HTR-8/SVneo (cell line): ENCODE measurements at places on chromosomes 2 and 18.

DNA sequence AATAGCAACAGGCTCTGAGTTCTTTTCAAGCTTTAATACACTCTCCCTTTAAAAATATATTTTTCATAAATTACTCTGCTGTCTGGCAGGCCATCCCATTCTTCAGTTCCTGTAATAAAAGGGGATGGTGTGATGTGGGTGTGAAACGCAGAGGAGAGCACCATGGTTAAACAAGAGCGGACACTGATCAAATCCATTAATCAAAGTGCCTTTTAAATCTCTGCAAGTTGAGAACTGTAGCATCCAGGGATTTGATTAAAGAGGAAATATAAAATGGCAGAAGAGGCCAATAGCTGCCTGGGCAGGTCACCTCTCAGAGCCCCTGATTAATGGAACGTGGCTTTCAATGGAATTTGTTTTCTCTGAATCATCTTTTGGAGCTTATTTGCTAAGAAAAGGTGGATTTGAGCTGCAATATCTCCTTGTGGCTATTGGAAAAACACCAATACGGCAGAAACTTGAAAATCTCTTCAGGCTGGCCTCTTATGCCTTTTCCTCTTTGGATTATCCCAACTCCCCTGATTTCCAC lies 96.9 kb downstream of the ACTR3 start:
- no peak for DNase-seq

- no peak for DNase-seq
Observed at GRCh38 chr2:30334762-30335363, 103.5 kb downstream of the LBH start.

DNA sequence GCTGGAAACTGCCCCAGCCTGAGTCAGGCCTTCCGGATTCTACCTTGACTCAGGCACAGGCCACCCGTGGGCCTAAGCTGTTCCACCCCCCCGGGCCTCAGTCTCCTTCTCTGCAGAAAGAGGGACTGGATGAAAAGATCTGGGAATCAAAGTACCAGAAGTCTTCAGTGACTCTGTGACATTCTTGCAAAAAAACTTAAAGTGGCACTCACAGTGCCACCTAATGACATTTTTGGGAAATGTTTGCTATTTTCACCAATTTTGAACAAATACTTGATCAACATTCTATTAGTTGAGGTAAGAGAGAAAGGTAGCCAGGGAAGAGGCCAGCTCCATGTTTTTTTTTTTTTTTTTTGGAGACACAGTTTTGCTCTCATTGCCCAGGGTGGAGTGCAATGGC lies 48.3 kb upstream of the ACAA2 start:
- no peak for DNase-seq

- DNase-seq: no peak
Observed at GRCh38 chr18:63082366-63083019, 237.1 kb downstream of the BCL2 start.

- DNase-seq: no peak
Observed at GRCh38 chr2:16026816-16027501, 86.6 kb downstream of the MYCN start.
